Mesothelial cell of epicardium (in vitro differentiated cells): ENCODE measurements at places on chromosomes 6 and 20.

DNA sequence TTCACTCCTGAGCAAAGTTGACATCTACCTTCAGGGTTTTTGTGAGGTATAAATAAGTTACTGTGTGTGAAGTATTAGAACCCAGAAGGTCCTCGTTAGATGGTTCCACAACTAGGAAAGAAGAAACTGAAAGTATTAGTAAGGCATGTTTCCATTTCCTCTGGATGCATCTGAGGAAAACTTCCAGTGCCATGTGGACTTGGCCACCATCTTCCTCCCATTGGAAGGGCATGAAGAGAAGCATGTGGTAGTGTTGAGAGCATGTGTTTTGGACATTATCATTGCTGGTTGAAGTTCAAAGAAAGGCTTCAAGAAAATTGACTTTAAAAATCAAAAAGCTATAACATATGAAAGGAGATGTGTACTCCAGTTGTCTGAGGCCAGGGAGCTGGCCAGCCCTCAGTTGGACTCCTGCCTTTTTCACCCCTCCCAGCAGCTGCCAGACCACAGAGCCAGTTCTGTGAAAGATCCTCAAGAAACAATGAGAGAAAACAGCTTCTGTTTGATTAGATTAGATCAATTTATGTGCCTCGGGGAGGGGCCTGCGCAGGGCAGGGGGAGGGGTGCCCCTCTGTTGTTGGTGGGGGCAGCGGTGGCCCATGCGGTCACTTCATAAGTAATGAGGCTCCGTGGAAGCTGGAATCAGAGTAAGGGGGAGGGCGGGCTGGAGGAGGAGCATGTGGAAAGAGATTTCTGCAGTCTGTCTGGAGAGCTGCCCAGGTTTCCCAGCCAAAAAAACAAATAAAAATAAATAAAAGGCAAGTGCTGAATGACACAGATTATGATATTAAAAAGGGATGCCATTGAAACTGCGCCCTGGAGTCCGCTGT is 154.0 kb downstream of the JARID2 start:
- peak; percentile 50 for DNase-seq

DNA sequence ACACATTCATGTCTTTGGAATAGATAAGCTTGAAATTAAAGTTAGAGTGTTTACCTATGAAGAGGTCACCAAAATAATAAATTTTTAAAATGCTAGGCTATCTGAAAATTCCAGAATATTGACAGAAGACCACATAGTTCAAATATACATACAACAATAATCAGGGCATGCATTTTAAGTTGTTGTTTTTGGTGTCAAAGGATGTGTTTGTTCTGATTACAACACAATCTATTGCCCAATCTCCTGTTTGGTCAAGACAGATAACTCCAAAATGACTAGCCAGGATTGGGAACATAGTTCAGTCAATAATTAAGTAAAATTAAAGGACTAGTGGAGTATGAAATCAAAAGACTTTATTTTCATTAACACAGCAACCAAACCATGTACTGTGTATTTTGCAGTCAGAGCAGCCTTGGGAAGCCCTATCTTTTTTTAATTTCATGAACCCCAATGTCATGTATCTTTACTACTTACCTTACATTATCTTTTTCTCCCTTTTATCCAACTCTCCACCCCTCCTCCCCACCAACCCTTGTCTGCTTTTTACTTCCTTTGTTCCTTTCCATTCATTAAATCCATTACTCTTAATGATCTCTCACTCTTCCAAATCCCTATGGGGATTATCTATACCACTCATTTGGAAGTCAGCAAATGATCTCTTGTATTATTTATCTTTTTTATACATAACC is 111.2 kb downstream of the CDK19 start:
- no peak for DNase-seq

DNA sequence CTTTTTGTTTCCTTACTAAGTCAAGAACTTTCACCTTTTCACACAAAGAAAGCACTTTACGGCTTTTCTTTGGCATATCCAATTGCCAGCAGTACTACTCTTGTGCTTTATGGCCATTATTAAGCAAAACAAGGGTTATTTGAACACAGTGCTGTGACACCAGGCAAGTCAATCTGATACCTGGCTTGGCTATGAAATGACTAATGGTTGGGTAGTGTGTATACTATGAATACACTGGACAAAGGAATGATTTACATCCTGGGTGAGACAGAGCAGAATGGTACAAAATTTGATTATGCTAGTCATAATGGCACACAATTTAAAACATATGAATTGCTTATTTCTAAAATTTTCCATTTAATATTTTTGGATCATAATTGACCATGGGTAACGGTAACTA is 22.1 kb upstream of the ADGRF1 start:
- DNase-seq = no peak

DNA sequence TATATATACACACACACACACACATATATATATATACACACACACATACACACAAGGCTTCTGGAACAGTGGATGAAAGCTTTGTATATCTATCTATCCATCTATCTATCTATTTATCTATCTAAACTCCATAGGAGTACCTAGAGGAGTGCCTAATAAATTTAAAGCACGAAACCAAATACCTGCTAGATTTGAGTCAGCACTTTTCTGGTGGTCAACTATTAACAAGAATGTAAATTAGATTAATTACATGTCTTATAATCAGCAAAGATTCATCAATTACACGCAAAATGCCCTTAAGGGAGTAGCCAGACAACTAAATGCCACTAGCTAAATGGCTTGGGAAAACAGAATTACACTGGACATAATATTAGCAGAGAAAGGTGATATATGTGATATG is 26.6 kb downstream of the HLA-A start:
- DNase-seq = no peak

- DNase-seq = no peak
Measured at GRCh38 chr20:32631933-32632460, 41.7 kb downstream of the C20orf203 start.

GRCh38 chr6:52538901-52539354 is 37.9 kb downstream of the TRAM2 start:
- DNase-seq = no peak

- no peak for DNase-seq
Measured at GRCh38 chr6:104017410-104018381, 842.0 kb downstream of the HACE1 start.

DNA sequence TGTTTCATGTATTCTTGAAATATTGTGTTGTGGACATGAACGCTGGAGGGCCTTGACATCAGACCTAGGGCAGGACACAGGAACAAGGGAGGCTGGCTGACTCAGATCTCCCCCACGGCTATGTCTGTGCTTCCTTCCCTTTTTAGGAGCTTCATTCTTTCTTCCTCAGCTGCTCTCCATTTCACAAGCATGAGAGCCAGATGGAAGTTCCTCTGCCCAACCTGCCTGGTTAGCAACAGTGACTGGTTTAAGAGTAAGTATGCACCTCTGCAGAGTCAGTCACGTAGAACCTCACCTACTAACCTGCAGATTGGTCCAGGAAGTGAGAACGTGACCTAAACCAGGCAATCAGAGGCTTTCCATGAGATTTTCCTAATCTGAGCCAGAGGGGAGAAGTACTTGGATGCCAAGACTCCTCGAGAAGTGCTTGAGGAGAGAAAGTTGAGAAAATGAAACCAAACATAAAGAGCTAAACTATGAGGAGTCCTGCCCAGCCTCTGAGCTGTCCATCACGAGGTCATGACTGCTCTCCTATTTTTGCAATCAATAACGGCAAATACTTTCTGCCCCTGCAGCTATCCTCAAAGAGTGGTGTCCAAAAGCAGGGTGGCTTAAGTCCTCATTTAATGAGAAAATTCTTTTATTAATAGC is 465.2 kb upstream of the CITED2 start:
- no peak for DNase-seq

- DNase-seq = no peak
Measured at GRCh38 chr6:88556663-88557062, 390.5 kb upstream of the CNR1 start.

GRCh38 chr20:481167-481566 is 18.8 kb upstream of the TBC1D20 start:
- DNase-seq = no peak

DNA sequence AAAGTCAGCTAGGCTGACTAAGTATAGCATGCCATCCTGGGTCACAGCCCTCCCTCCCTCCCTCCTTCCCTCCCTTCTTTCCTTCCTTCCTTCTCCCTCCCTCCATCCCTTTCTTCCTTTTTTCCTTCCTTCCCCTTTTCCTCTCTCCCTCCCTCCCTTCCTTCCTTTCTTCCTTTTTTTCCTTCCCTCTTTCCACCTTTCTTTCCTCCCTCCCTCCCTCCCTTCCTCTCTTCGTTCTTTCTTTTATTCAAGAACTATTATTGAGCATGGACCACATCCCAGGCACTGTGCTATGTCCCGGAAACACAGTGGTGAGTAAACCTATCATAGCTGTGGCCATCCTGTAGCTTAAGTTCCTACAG is 106.2 kb upstream of the BACH2 start:
- no peak for DNase-seq

GRCh38 chr20:31542201-31542842 is 28.1 kb downstream of the HM13 start:
- no peak for DNase-seq

DNA sequence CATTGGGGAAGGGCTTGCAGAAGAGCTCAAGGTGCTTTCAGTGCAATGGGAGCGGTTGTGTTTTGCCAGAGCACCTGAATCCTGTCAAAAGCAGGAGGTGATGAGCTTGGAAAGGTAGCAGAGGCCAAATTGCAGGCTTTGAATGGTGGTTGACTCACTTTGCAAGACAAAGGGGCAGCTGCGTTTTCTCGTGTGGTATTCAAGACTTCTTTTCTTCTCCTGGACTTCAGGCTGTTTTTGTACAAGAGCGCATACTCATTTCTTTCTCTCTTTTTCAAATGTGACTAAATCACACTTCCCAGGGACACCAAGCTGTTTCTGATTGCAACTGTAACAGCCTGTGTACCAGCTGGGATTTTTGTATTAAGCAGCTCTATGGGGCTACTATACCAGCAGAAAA is 32.3 kb downstream of the GHRH start:
- no peak for DNase-seq

DNA sequence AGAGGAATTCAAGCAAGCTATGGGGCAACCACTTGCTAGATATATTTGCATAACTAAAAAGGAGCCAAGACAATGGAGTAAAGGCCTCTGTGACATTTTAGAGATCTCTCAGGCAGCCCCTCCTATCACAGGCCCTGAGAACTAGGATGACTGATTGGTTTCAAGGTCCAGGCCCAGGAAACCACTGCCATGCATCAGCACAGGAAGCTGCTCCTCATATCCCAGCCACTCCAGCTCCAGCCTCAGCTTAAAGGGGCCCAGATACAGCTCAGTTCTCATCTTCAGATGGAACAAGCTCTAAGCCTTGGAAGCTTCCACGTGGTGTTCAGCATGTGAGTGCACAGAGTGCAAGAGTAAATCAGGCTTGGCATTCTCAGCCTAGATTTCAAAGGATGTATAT is 21.1 kb upstream of the THBS2 start:
- no peak for DNase-seq

- DNase-seq = no peak
Measured at GRCh38 chr6:96330884-96331283, 190.7 kb upstream of the UFL1 start.

- DNase-seq = peak; percentile 61
Measured at GRCh38 chr6:26284537-26285142, 80.4 kb upstream of the BTN3A2 start.

DNA sequence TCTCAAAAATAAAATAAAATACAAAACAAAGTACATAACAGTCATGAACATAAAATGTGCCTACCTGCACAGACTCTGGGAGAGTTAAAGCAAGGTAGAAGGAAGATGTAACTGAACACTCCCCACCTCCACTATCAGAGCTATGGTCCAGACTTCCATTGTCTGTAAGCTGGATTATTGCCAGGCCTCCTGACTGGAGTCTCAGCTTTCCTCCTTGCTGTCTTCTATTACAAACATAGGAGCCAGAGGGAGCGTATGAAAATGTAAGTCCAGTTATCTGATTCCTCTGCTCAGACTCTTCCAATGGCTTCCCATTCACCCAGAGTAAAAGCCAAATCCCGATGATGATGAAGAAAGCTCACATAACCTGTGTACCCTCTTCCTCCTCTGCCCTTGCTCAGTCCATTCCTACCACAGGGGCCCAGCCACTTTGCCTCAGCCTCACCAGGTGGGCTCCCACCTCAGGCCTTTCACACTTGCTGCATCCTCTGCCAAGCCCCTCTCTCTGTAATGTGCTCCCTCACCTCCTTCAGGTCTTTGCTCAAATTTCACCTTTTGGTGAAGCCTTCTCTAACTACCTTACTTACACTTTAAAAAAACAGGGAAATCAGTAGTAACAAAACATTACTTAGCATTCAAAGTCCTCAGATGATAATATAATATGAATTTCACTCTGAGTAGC is 194.1 kb downstream of the RIMS1 start:
- DNase-seq = no peak

- no peak for DNase-seq
Measured at GRCh38 chr20:35610833-35611427, 4.7 kb upstream of the SPAG4 start.

GRCh38 chr6:3612341-3613041 is 139.0 kb downstream of the PXDC1 start:
- DNase-seq = no peak

- DNase-seq = peak; percentile 61
Measured at GRCh38 chr6:13395272-13396237, 67.2 kb upstream of the TBC1D7 start.

DNA sequence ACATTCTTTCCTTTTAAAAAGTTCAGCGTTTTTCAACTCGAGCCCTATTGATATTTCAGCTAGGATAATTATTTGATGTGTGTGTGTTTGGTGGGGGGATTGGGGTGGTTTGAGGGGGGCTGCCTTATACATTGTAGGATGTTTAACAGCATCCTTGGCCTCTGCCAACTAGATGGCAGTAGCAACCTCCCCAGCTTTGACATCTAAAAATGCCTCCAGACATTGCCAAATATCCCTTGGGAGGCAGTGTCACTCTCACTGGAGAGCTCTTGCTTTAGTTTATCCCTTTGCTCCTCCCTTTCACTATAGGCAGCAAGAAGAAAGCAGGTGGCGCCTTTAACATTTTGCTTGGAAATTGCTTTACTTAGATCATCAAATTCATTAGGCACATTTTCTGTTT is 14.6 kb upstream of the TP53TG5 start:
- no peak for DNase-seq

GRCh38 chr6:90144396-90144795 is 152.2 kb downstream of the BACH2 start:
- no peak for DNase-seq

- DNase-seq = no peak
Measured at GRCh38 chr6:68126089-68126749, 508.9 kb upstream of the ADGRB3 start.

- no peak for DNase-seq
Measured at GRCh38 chr6:119157506-119157815, 79.0 kb upstream of the FAM184A start.

- DNase-seq = no peak
Measured at GRCh38 chr6:126720304-126720703, 380.4 kb downstream of the CENPW start.
